Activated CD8-positive, alpha-beta T cell treated with anti-CD3 and anti-CD28 coated beads for 36 hours (primary cell): ENCODE measurements at places on chromosomes 3 and 15. TPM values are rescaled to one million over a fixed set of nuclear protein-coding genes. Genes with fewer than 3 reads are reported as not detected.

Gene SETD2
- total RNA-seq, result 34.7 TPM

Gene FOXB1
- total RNA-seq, result 0.13 TPM

Gene MFGE8
- 29.0 TPM for total RNA-seq

Gene CACNA2D2
- total RNA-seq, result 1.6 TPM

Gene CORO2B
- total RNA-seq, result not detected

Gene GOLGA6L9
- 3.8 TPM for total RNA-seq

Gene CFAP44
- total RNA-seq, result 3.1 TPM

GRCh38 chr3:40985195-40985594 lies 214.1 kb upstream of the CTNNB1 start:
- DNase-seq, result no peak
- H3K27ac ChIP-seq, result no peak overlapping the region
- no peaks in the 10 kb centered on the region for H3K36me3 ChIP-seq
- H3K27me3 ChIP-seq, result peaks cover 31% of the 10 kb centered on the region
- peaks cover 10% of the 10 kb centered on the region for H3K4me1 ChIP-seq

GRCh38 chr15:58562135-58562534 lies 130.3 kb downstream of the LIPC start:
- H3K4me1 ChIP-seq, result no peaks in the 10 kb centered on the region
- no peaks in the 10 kb centered on the region for H3K27me3 ChIP-seq
- H3K4me3 ChIP-seq, result no peak overlapping the region
- no peak for DNase-seq
- no peak overlapping the region for H3K27ac ChIP-seq

GRCh38 chr15:65773386-65774111 lies 18.5 kb downstream of the DENND4A start:
- peak; percentile 60 for DNase-seq
- peak overlapping the region; percentile 78 for H3K27ac ChIP-seq
- peak overlapping the region; percentile 16 for H3K4me3 ChIP-seq
- H3K27me3 ChIP-seq, result no peaks in the 10 kb centered on the region
- H3K4me1 ChIP-seq, result peaks cover 56% of the 10 kb centered on the region
- H3K36me3 ChIP-seq, result peaks cover 34% of the 10 kb centered on the region

GRCh38 chr3:15180042-15180611 lies 25.9 kb upstream of the CAPN7 start:
- no peak overlapping the region for H3K4me3 ChIP-seq
- no peak overlapping the region for H3K27ac ChIP-seq
- peaks cover 12% of the 10 kb centered on the region for H3K27me3 ChIP-seq
- no peak for DNase-seq
- peaks cover 11% of the 10 kb centered on the region for H3K4me1 ChIP-seq

- H3K4me3 ChIP-seq, result no peak overlapping the region
- H3K36me3 ChIP-seq, result no peaks in the 10 kb centered on the region
- peaks cover 59% of the 10 kb centered on the region for H3K27me3 ChIP-seq
- no peak overlapping the region for H3K27ac ChIP-seq
Measured at GRCh38 chr3:169148448-169149348, 514.8 kb downstream of the MECOM start.

DNA sequence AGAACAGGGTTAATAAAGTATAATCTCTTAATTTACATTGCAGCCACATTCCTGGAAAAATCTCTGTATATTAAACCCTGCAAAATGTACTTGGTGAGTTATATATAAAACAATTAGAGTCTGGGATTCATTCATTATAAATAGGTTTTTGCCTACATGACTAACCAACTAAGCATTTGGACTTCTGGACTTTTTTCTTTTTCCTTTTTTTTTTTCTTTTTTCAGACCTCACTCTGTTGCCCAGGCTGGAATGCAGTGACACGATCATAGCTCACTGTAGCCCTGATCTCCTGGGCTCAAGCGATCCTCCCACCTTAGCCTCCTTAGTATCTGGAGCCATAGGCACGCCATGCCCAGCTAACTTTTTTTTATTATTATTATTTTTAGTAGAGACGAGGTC lies 4.5 kb downstream of the DNAJC13 start:
- no peaks in the 10 kb centered on the region for H3K27me3 ChIP-seq
- H3K36me3 ChIP-seq, result peaks cover 3% of the 10 kb centered on the region
- H3K4me3 ChIP-seq, result no peak overlapping the region
- DNase-seq, result no peak
- H3K27ac ChIP-seq, result no peak overlapping the region
- peaks cover 43% of the 10 kb centered on the region for H3K4me1 ChIP-seq

DNA sequence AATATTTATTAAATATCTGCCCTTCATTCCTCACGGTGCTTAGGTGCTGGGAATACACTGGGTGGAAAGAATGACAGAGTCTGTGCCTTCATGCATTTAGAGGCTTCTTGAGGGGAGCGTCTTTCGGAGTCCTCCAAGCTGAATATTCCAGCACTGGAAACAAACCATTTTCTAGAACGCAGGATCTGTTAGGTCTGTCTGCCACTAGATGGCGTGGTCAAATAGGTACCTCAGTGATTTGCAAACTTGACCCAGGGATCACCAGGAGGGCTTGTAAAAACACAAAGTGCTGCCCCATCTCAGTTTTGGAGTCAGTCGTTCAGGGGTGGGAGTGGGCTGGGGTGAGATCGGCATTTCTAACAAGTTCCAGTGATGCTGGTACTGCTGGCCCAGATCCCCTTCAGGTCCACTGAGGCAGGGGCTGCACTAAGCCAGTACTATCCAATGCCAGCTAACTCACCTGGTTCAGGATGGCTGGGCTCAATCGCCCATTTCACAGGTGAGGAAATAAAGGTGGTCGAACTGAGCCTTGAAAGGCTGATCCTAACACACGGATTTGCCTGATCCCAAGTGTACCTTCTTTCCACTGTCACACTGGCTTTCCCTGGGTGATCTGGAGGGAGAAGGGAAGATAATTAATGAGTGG lies 14.8 kb downstream of the ARNT2 start:
- peak; percentile 22 for DNase-seq
- no peaks in the 10 kb centered on the region for H3K36me3 ChIP-seq
- H3K4me3 ChIP-seq, result no peak overlapping the region
- no peak overlapping the region for H3K27ac ChIP-seq
- peaks cover 12% of the 10 kb centered on the region for H3K27me3 ChIP-seq

GRCh38 chr3:108156312-108156853 lies 65.6 kb upstream of the CD47 start:
- DNase-seq, result no peak
- H3K36me3 ChIP-seq, result peaks cover 12% of the 10 kb centered on the region
- no peak overlapping the region for H3K27ac ChIP-seq
- H3K27me3 ChIP-seq, result no peaks in the 10 kb centered on the region
- no peak overlapping the region for H3K4me3 ChIP-seq
- peaks cover 16% of the 10 kb centered on the region for H3K4me1 ChIP-seq

- H3K4me3 ChIP-seq, result no peak overlapping the region
- no peaks in the 10 kb centered on the region for H3K36me3 ChIP-seq
- H3K27ac ChIP-seq, result no peak overlapping the region
- H3K27me3 ChIP-seq, result no peaks in the 10 kb centered on the region
- DNase-seq, result no peak
Measured at GRCh38 chr15:35256551-35256950, 171.5 kb upstream of the NANOGP8 start.

- H3K27me3 ChIP-seq, result no peaks in the 10 kb centered on the region
- H3K27ac ChIP-seq, result no peak overlapping the region
- no peak for DNase-seq
- H3K4me1 ChIP-seq, result no peaks in the 10 kb centered on the region
- H3K4me3 ChIP-seq, result no peak overlapping the region
Measured at GRCh38 chr3:25056803-25057351, 371.2 kb upstream of the RARB start.

GRCh38 chr3:111326144-111326995 lies 215.6 kb upstream of the CD96 start:
- H3K4me3 ChIP-seq, result no peak overlapping the region
- DNase-seq, result peak; percentile 65
- peaks cover 34% of the 10 kb centered on the region for H3K4me1 ChIP-seq
- no peaks in the 10 kb centered on the region for H3K27me3 ChIP-seq

DNA sequence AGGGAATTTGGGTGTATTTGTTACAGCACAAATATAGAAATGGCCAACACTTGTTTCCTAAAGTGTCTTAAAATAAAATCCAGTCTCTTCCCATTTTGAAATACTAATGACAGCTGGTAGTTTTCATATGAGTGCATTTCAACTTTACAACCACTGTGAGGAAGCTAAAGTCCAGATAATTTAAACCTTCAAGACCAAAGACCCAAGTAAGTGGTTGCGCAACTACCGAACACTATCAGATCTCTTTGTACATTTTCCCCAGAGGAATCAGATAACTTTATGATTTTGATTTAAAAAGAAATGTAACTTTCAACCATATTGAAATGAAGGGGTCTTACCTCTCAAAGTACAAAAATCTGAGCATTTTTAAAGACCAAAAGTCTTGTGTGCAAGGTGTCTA lies 14.3 kb downstream of the BCL2L10 start:
- H3K4me1 ChIP-seq, result no peaks in the 10 kb centered on the region
- H3K4me3 ChIP-seq, result no peak overlapping the region
- H3K27ac ChIP-seq, result no peak overlapping the region
- H3K36me3 ChIP-seq, result no peaks in the 10 kb centered on the region
- DNase-seq, result no peak

GRCh38 chr3:42539871-42540714 lies 37.6 kb downstream of the VIPR1 start:
- DNase-seq, result peak; percentile 77
- no peaks in the 10 kb centered on the region for H3K27me3 ChIP-seq
- H3K4me3 ChIP-seq, result no peak overlapping the region
- no peaks in the 10 kb centered on the region for H3K4me1 ChIP-seq

DNA sequence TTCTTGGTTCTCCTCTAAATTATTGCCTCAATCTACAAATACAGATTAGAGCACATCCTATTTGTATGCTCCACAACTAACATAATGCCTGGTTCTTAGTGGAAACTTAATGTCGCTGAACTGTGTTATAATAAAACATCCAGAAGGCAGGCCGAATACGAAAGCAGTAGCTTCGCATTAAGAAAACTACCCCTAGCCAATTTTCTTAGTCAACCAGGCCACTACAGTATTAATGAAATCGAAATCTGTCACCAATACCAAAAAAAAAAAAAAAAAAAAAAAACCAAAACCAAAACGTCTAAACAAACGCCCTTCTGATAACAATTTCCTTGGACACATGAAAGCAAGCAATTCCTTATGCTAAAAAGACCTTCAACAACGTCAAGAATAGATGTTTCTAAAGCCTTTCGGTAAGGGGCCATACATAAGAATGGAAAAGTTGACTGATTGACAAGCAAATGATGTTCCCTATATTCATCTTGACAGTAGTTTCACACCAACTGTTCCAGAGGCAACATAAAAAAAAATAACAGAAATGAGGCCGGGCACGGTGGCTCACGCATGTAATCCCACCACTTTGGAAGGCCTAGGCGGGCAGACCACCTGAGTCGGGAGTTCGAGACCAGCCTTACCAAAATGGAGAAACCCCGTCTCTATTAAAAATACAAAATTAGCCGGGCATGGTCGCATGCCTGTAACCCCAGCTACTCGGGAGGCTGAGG lies 1.3 kb downstream of the DENND6A start:
- peak overlapping the region; percentile 90 for H3K27ac ChIP-seq
- no peaks in the 10 kb centered on the region for H3K27me3 ChIP-seq
- H3K4me1 ChIP-seq, result peaks cover 42% of the 10 kb centered on the region

DNA sequence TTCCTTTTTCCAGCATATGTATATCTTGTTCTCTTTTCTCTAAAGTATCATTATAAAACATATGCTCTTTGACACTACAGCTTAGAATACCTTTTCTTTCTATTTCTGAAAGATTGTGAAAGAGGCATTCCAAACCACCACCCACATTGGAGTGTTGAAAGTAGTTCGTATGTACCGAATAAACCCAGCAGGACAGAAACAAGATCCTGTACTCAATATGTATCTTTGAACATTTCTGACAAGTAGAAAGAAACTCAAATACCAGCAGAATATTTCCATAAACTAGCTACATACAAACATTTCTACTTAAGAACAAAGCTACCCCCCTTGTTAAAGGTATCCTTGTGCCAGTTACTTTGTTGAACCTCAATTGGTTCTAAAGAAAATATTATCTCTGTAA lies 415.3 kb upstream of the ALCAM start:
- no peaks in the 10 kb centered on the region for H3K27me3 ChIP-seq
- no peak overlapping the region for H3K4me3 ChIP-seq
- H3K4me1 ChIP-seq, result no peaks in the 10 kb centered on the region

DNA sequence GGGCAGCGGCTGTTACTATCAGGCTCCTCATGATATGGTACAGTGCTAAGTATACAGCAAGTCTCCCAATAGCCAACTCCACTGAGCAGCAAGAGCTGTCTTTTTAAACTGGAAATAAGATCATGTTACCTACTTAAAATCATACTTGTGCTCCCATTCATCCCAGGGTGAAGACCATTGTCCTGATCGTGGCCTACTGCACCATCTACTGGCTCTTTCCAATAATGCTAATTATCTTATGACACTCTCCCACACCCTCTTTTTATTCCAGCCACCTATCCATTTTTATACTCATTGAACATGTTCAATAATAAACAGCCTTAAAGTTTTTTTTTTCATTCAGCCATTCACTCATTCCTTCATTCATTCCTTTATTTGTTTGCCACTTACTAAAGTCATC lies 117.7 kb downstream of the GBE1 start:
- DNase-seq, result no peak
- H3K27ac ChIP-seq, result no peak overlapping the region
- no peaks in the 10 kb centered on the region for H3K4me1 ChIP-seq
- no peaks in the 10 kb centered on the region for H3K27me3 ChIP-seq
- H3K4me3 ChIP-seq, result no peak overlapping the region

DNA sequence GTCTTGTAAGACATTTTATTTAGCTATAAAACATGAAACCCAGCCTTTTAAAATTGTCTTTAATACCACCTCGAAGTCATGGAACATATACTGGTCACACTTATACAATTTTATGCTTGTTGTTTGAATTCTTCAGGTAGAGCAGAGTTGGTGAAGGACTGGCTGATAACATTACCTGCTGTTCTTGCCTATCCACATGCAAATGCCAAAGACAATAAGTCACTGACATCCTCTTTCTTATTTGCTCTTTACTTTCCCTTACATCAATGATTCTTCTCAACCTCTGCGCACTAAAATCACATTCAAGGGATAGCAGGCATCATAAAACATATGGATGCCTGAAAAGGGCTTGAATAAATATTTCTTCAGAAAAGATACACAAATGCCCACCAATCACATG lies 392.5 kb upstream of the ATP11B start:
- H3K4me3 ChIP-seq, result no peak overlapping the region
- H3K27ac ChIP-seq, result no peak overlapping the region

DNA sequence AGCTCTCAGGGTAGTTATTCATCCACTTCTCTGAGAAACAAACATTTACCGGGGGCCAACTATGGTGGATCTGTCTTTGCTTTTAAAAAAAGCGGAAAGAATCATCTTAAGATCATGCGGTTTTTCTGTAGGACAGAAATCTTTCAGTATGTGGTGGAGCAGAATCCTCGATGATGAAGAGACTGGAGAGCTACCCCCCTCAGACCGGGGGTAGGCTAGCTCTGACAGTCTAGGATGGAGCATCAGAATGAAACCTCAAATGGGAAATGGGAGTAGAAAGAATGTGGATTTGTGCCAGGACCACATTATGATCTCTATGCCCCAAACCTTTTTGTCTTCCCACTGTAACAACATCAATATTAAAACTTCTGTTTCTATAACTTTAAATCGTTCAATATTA lies 30.3 kb downstream of the TPRG1 start:
- no peaks in the 10 kb centered on the region for H3K27me3 ChIP-seq
- H3K4me1 ChIP-seq, result no peaks in the 10 kb centered on the region
- H3K27ac ChIP-seq, result no peak overlapping the region
- H3K4me3 ChIP-seq, result no peak overlapping the region
- DNase-seq, result no peak
- H3K36me3 ChIP-seq, result no peaks in the 10 kb centered on the region

GRCh38 chr3:30073622-30074021 lies 532.8 kb upstream of the TGFBR2 start:
- H3K4me3 ChIP-seq, result no peak overlapping the region
- H3K4me1 ChIP-seq, result peaks cover 10% of the 10 kb centered on the region
- H3K27ac ChIP-seq, result no peak overlapping the region
- DNase-seq, result peak; percentile 18
- no peaks in the 10 kb centered on the region for H3K27me3 ChIP-seq
